ENCODE measurements at places on chromosomes 2 and 18.
A peak's percentile ranks its signal among the peaks of the same experiment; 100 is the strongest.

DNA sequence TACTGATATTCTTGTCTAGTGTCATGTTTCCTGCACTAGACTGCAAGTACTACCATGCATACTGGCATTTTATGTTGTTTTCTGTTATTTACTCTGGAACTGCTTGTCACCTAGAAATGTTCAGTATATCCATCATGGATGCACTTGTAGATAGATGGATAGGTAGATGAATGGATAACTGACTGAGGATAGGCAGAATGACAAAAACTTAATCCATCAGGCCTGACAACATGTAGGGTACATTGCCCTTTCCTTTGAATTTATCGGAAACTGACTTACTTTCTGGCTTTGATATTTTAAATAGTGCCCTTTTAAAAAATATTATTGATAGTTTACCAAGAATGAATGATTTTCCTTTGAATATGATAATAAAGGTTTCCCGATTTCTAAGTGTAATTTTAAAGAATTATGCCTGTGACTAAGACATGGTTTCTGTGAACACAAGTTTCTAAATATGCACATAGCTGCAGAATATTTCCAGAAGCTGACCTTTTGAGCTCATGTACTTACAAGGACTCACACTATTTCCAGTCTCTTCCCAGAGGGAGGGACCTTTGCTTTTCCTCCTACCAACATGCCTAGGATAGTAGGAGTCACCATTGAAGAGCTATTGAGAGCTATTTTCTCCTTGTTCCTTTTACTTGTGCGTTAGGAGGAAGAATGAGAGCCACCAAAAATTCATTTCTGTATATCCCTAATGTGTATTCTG is 81.3 kb downstream of the ANKRD12 start:
- DNase-seq: no peak

GRCh38 chr2:233410196-233410760 is 56.0 kb downstream of the DGKD start:
- DNase-seq: no peak

- no peak for DNase-seq
These were observed 236.7 kb downstream of the TCF4 start for GRCh38 chr18:55351241-55351691.

DNA sequence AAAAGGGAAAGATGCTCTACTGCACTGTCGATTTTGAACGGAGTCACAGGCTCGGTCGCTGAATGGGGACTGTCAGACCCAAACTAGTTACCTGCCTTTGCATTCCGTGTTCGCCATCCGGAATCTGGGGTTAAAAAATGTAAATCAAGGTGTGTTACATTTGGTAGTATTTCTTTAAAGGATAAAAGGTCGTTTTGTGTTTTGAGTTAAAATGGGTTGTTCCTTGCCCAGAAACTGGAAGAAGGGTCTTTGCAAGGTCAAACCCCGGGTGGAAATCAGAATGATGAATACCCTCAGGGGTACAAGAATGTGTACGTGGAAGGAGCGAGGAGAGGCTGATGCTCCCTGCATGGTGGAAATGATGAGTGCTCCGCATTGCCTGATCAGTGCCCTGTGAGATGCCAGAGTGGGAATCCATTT is 1.0 kb downstream of the VSNL1 start:
- DNase-seq: no peak

GRCh38 chr2:198662905-198663304 is 794.8 kb downstream of the SATB2 start:
- DNase-seq: no peak

DNA sequence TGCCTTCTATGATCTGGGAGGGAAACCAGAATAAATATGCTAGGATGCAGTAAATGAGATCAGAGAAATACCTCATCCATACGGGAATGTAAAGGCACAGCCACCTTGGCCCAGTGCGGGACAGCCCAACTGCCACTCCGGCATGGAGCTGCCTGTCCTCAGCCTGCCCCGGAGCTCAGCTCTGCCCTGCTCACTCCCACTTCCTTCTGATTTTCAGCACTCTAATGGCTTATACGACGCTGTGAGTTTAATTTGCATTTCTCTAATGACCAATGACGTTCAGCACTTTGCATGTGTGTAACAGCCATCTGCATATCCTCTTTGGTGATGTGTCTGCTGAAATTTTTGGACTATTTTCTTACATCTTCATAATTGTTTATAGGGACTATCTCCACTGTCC is 172.5 kb upstream of the RAB6C start:
- no peak for DNase-seq

DNA sequence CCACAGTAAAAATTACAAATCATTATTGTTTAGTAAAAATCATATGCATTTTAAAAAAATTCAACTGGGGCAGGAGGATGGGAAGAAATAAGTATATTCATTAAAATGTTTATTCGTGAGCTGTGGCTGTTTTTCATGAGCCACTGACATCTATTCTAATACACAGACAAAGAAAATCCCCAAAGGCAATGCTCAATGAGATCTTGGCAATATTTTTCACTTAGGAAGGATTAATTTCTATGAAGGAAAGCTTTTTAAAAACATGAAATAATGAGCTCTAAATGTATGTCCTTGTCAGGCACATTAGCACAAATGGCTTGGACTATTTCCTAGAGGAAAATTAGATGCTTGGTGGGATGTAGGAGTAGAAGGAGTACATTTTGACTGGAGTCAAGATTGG is 262.0 kb upstream of the MMADHC start:
- no peak for DNase-seq

GRCh38 chr18:79445696-79446561 is 50.2 kb downstream of the NFATC1 start:
- DNase-seq: no peak

DNA sequence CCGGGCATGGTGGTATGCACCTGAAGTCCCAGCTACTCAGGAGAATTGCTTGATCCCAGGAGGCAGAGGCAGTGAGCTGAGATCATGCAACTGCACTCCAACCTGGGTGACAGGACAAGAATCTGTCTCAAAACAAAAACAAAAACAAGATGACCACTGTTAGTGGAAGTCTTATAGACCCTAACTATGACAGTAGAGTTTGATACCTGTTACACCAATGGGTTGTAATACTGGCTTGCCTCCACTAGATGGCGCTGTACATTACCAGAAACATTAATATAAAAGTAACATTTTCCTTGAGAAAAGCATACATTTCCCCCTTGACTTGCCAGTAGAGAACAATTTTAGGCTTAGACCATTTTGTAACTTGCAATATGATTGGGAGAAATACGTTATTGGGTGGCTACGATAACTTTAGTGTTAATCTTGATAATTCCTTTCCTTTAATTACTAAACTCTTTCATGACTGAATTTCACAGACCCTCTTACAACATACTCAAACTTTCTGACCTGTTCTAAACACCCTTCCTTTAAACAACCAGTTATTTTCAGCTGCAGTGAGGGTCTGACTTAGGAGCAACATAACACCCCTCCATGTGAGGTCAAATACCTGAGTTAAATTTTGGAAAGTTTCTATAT is 19.5 kb downstream of the SLC25A52 start:
- DNase-seq: peak; percentile 72

DNA sequence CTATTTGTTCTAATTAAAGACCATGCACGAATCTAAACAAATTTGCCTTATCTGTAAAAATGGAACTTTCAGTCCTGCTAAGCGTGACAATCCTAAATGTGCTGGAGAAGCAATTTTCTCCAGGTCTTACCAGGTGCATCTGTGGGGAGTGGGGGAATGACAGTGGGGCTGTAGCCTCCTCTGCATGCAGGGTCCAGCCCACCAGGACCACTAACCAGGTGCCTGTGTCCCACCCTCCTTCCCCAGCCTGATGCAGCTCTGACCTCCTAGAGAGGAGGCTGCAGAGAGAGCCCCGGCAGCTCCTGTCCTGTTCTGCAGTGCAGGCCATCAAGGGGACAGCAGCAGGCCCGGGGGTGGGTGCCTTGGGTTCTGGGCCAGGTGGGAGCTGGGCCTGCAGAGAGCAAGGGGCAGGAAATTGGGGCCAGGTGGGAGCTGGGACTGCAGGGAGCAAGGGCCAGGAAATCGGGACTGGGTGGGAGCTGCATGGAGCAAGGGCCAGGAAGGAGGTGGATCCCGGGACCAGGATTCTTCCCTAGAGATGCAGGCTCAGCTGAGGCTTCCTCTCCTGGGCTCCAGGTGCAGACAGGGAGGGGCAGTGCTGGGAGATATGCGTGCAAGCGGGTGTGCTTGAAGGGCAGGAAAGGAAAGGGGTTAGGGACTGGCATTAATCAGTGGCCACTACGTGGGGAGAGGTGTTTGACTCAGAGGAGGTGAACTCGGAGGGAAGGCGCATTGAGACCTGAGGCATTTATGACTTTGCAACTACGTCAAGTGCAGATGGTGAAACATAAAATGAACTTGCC is 185.3 kb downstream of the ANKRD30B start:
- DNase-seq: no peak

DNA sequence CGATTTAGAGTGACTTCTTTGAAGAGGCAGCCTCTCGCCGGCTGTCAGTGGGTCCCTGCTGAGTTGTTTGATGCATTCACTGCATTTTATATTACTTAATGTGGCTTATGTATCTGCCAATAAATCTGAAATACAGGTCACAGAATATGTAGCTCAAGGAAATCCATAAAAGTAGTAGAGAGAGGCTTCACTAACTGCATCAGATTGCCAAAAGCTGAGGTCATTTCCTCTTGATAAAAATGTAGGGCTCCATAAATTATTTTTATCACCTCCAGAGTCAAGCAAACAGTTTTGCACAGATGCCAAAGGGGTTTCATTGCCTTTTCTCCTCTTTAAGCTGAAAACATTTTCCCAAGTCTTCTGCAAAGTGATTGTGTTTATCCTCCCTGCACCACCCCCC is 36.5 kb upstream of the CCDC93 start:
- no peak for DNase-seq

DNA sequence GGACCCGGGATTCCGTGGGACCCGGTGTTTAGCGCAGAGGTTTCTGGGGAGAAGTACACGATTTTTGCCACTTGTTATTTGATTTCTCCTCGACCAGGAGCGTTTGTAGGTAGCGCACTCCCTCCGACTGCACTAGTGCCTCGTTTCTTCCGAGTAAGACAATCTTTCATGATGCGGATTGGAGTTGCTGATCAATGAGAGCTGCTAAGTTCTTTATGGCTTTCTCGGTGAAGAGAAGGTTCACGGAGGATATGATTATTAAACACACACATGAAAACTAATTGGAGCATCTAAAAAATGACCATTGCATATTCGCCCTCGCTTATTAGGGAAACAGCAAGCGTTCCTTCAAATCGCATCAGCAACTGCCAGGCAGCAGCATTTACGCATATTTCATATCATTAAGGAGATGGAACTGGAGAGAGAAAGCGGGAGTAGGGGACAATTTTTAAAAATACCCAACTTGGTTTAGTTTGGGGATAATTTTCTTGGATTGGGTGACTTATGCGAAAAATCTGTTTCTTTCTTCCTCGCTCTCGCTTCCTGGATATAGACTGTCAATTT is 616 bp downstream of the EML6 start:
- DNase-seq: no peak

DNA sequence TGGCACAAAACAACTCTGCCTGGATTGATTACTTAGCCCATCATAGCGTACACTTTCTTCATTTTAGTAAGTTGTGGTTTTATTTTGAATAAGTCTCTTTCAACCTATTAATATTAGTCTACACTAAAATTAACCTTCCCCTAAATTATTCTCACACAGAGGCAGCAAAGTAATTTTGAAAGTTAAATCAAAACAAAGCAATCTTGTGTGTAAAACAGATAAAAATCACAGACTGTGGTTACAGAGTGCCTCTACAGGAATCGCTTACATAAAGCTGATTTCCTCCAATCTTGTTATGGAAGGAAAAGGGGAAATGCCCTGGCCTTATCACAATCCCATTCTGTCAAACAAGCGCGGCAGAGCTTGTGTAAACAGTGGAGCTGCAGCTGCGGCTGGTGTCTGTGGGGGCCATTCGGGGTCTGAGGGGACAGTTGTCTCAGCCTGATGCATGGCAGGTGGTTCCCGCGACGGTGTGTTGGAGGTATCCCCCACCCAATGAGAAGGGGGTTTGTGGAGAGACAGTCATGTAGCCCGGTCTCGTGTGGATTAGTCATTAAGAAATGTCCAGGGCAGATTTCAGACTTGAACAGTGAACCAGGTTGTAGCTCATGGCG is 42.1 kb downstream of the BCL2L11 start:
- DNase-seq: no peak

GRCh38 chr2:229080172-229080571 is 190.9 kb downstream of the PID1 start:
- no peak for DNase-seq

- DNase-seq: no peak
These were observed 677.7 kb upstream of the CELF4 start for GRCh38 chr18:38243291-38243690.
